ENCODE measurements at places on chromosomes 6 and 20. TPM values are rescaled to one million over a fixed set of nuclear protein-coding genes. Genes with fewer than 3 reads are reported as not detected.

Gene RAMACL
- 0.77 TPM for polyA plus RNA-seq

Gene TNFRSF6B
- 195 TPM for polyA plus RNA-seq

Gene KCNB1
- polyA plus RNA-seq: 0.11 TPM

Gene POPDC3
- 0.56 TPM for polyA plus RNA-seq

Gene WFDC5
- polyA plus RNA-seq: 0.57 TPM

Gene FAM83C
- polyA plus RNA-seq: not detected

Gene JAG1
- polyA plus RNA-seq: 11.9 TPM

Gene RBPJL
- not detected for polyA plus RNA-seq

Gene POM121L2
- polyA plus RNA-seq: not detected

Gene MCCD1
- not detected for polyA plus RNA-seq

Gene SSTR4
- polyA plus RNA-seq: 0.06 TPM

Gene CLVS2
- not detected for polyA plus RNA-seq

Gene SLC25A27
- polyA plus RNA-seq: 17.8 TPM

Gene PRRT1
- 1.4 TPM for polyA plus RNA-seq

Gene NKX2-2
- polyA plus RNA-seq: not detected

Gene RHAG
- polyA plus RNA-seq: not detected

Gene FOXS1
- polyA plus RNA-seq: 3.2 TPM

Gene COL11A2
- polyA plus RNA-seq: 1.0 TPM

Gene FKBP5
- polyA plus RNA-seq: 27.7 TPM

Gene PCSK2
- 9.8 TPM for polyA plus RNA-seq

Gene MGME1
- polyA plus RNA-seq: 11.0 TPM

Gene FBXO30
- polyA plus RNA-seq: 3.9 TPM

Gene LINC00237
- 0.03 TPM for polyA plus RNA-seq

Gene MEI4
- not detected for polyA plus RNA-seq

Gene SPATS1
- 1.3 TPM for polyA plus RNA-seq

Gene FNDC1
- polyA plus RNA-seq: 0.06 TPM

Gene ZCCHC3
- 12.0 TPM for polyA plus RNA-seq

Gene MAS1
- polyA plus RNA-seq: 0.02 TPM

Gene SLC22A16
- 0.37 TPM for polyA plus RNA-seq

Gene ANKRD66
- 5.5 TPM for polyA plus RNA-seq

Gene AIF1
- 345 TPM for polyA plus RNA-seq

Gene CNR1
- 3.5 TPM for polyA plus RNA-seq

Gene ULBP2
- polyA plus RNA-seq: 1.2 TPM

Gene UBE2J1
- polyA plus RNA-seq: 51.0 TPM

Gene PHACTR2
- 12.0 TPM for polyA plus RNA-seq

Gene SLC16A10
- 10.0 TPM for polyA plus RNA-seq

Gene AARS2
- polyA plus RNA-seq: 4.8 TPM

Gene CALHM4
- polyA plus RNA-seq: not detected

Gene FLRT3
- polyA plus RNA-seq: 40.8 TPM

Gene GRIK2
- 0.12 TPM for polyA plus RNA-seq

Gene PRSS35
- 0.14 TPM for polyA plus RNA-seq

Gene RBM24
- polyA plus RNA-seq: 1.7 TPM

All from lung (tissue), 17 donors.